ENCODE measurements at places on chromosomes 5 and 9. TPM values are rescaled to one million over a fixed set of nuclear protein-coding genes. Genes with fewer than 3 reads are reported as not detected.

GRCh38 chr5:124088289-124089032, 576.5 kb downstream of the CSNK1G3 start:
- DNase-seq = no peak

DNA sequence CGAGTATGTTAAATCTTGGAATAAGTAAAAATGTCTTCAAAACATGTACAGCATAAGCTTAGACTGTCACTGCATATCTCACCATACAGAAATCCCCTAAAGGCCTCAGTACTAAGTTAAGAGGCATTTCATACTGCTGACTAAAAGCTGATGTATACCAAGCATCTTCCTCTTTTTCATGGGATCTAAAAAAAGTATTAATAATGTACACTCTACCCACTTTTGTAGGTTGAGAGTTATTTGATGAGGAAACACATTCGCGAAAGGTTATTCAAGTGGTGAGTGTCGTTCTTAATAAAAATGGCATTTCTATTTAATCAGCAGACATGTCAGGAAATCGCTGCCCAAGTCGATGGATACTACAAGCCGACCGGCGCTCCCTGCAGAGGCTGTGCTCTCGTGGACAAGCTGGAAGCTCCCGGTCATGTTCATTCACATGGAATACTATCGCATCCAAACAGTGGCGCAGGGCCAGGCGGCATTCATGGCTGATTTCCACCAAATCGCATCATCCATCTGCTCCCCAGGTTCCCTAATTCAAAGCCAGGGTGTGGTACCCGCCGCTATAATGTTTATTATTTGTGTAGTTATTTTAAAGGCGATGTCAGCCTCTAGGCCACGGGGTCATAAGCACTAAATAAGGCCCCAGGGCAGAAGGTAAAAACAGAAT, 724 bp downstream of the SGTB start:
- peak; percentile 37 for DNase-seq

GRCh38 chr5:17221843-17222636, 4.6 kb downstream of the BASP1 start:
- no peak for DNase-seq

GRCh38 chr5:137461391-137462264, 37.5 kb downstream of the SPOCK1 start:
- no peak for DNase-seq

The HINT1 gene
- total RNA-seq = 52.1 TPM

All from pancreas (tissue), 10 donors.